ENCODE measurements at places on chromosomes 2 and 18. TPM values are rescaled to one million over a fixed set of nuclear protein-coding genes. Genes with fewer than 3 reads are reported as not detected.

Gene KCNE4
- 12.4 TPM for total RNA-seq

Gene RAX
- not detected for total RNA-seq

Gene OSR1
- 16.4 TPM for total RNA-seq

Gene MLPH
- 14.6 TPM for total RNA-seq

Gene TCF7L1
- total RNA-seq: 0.59 TPM

Gene RAB6C
- total RNA-seq: 0.21 TPM

Gene TDRD15
- total RNA-seq: not detected

Gene TSPYL6
- total RNA-seq: not detected

Gene IL1F10
- not detected for total RNA-seq

Gene CAPN14
- under 0.01 TPM for total RNA-seq

Gene GRB14
- total RNA-seq: 3.3 TPM

Gene G6PC2
- total RNA-seq: not detected

Gene SCN1A
- not detected for total RNA-seq

Gene MC5R
- not detected for total RNA-seq

Gene IL1RL1
- 12.3 TPM for total RNA-seq
